ENCODE measurements at places on chromosomes 4 and X. TPM values are rescaled to one million over a fixed set of nuclear protein-coding genes. Genes with fewer than 3 reads are reported as not detected.

Gene TRAM1L1
- total RNA-seq, result 0.66 TPM

Gene DUSP9
- 1.2 TPM for total RNA-seq

Gene OTC
- total RNA-seq, result not detected

Gene ARHGAP36
- not detected for total RNA-seq

Gene CITED1
- 1.2 TPM for total RNA-seq

Gene PRSS12
- total RNA-seq, result 0.26 TPM

Gene ADH7
- total RNA-seq, result not detected

All from A549 treated with ZK216348 at 1 μM for 4 hours (cell line).